Activated T-cell treated with anti-CD3 and anti-CD28 coated beads, Interleukin-2, amount 50 U/mL, for 4 hours (primary cell): ENCODE measurements at places on chromosomes 5 and 9.

- no peak for DNase-seq
Observed at GRCh38 chr5:139745132-139745799, 50.3 kb upstream of the PSD2 start.

- no peak for DNase-seq
Observed at GRCh38 chr5:57538341-57538955, 55.8 kb upstream of the ACTBL2 start.

GRCh38 chr5:28648108-28648507 is 1609.7 kb upstream of the CDH9 start:
- no peak for DNase-seq

- peak; percentile 28 for DNase-seq
Observed at GRCh38 chr5:6766604-6767093, 53.4 kb downstream of the TENT4A start.

- DNase-seq = no peak
Observed at GRCh38 chr5:142506756-142507155, 179.1 kb downstream of the FGF1 start.

DNA sequence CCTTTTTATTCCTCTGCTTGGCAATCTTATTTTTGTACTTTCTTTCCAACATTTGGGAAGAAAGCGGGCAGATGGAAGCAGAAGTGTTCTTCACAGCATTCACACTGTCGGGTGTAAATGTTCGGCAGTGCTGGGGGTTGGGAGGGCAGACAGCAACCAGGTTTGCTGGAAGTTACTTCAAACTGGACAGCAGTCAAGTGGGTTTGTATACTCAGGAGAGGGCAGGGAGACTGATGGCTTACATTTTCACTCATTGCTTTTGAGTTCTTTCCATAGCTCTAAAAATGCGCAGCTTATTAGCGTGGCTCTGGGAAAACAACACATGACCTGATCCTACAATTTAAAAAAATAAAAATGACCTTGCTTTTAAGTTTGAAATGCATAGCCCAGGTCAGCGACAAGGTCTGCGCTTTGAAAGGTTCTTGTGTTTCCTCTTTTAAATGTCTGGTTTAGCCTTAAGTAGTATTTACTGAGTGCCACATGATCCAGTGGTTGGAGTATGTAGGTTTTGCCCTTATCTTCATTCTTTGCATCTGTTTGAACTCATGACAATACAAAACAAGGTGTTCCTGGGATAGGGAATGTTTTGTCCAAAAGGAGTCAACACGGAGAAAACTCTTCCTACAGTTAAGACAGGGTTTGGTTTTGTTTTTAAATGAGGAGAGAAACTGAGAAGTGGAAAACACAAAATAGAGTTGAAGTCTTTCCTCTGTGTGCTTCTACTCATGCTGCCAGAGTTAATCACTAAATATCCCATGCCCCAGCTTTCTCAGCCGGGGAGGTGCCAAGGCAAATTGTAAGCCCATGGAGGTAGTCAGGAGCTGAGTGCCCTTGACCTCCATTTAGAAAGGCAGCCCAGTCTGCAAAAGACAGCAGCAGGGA is 132.7 kb upstream of the DMRT1 start:
- DNase-seq = no peak

GRCh38 chr5:40672425-40672824 is 7.3 kb upstream of the PTGER4 start:
- no peak for DNase-seq

DNA sequence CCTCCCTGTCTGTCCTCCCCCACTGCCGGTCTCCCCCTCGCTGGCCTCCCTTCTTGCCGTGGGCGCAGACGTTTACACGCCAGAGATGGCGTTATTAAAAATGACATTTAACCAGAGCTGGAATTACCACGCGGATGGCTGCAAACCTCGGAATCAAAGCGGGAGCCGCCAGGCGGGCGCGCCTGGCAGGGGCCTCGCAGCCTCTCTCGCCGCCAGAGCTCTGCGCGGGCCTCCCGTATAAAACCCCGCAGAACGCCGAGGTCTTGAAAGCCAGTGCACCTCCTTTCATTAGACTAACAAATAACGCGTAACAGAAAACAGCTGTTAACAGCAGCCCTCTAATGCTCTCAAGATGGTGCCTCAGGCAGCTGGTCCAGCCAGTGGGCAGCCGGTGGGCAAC is 10.2 kb downstream of the PRRX2 start:
- no peak for DNase-seq

DNA sequence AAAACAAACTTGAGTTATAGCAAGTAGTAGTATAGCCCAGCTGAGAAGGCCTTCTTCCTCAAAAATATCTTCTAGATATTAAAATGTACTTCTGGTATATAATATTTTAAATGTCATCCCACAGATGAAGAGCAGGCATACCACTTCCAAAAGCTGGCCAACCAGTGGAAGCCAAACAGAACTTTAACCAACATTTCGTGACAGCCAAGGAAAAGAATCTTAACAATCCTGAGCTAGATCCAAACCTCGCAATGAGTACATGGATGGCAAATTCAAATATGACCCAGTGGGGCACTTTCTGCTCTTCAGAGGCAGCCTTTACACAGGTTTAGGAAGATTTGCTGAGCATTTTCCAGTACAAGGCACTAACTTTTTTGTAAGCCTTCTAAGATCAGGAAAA is 91.8 kb upstream of the ACO1 start:
- DNase-seq = no peak

- DNase-seq = no peak
Observed at GRCh38 chr5:141172381-141173204, at the start of gene PCDHB7. PCDHB7 (plus strand) TSS chr5:141172644; CDS start chr5:141172836, 192 bp downstream.

- no peak for DNase-seq
Observed at GRCh38 chr5:145787001-145787400, 48.1 kb downstream of the PRELID2 start.

DNA sequence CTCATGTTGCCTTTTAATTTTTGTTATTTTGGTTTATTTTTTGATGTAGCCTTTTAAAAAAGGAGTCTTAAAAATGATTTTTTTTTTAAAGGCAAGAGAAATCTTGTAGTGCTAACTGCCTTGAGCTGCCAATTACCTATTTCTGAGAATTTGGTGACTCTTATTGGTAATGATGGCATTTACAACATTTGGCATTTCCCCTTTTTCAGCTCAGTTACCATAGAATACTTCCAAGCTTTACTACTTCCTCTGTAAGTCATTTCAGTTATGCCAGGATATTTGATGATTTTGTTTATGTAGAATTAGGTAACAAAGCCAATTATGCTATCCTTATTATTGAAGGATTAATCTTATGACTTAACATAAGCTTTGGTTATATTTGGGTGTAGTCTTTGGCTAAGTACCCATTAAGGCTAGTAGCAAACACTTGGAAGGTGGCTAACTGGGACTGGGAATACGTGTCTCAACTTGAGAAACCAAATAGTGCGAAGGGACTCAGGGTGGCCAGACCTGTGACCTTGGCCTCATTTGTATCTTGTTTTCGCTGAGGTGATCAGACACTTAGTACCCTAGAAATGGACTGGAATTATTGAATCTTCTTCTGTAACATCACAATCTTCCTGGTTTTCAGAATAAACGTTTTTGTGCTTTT is 27.7 kb downstream of the CDC37L1 start:
- no peak for DNase-seq

DNA sequence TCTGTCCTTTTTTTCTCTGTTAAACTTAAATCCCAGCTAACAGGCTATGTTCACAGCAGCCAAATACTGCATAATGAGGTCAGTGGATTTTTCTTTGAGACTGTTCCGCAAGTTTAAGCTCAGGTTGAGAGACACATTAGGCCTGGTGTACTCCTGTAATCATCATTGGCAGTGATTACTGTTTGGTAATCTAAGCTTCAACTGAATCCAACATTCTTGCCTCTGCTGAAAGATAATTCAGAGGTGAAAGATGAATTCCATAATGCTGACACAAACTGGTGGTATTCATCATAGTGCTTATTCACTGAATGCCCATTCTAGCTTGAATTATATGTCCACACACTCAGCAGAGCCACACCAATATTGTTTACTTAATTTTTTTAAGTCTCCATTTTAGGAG is 108.5 kb downstream of the NFIB start:
- no peak for DNase-seq
